ENCODE measurements at places on chromosomes 3 and 15. TPM values are rescaled to one million over a fixed set of nuclear protein-coding genes. Genes with fewer than 3 reads are reported as not detected.
A peak's percentile ranks its signal among the peaks of the same experiment; 100 is the strongest.

DNA sequence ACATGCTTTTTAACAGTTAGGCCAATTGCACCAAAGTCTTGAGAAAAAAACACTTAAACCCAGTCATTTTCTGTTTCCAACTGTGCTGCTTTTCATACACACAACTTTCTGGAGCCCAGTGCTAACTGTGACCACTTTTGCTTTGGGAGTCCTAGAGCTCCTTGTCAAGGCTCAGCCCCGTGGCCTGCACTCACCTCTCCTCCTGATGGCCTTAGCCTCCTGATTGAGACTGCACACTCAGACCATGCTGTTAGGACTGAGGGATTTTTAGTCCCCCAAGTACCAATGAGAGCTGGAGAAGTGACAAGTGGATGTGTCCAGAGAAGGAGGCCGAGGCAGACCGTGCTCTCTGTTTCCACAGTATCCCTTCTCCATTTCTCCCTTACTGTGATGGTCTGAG, 15.2 kb upstream of the RARRES1 start:
- H3K4me3 ChIP-seq: no peak overlapping the region
- H3K27me3 ChIP-seq: no peaks in the 10 kb centered on the region
- no peak for DNase-seq
- H3K4me1 ChIP-seq: no peaks in the 10 kb centered on the region
- H3K27ac ChIP-seq: no peak overlapping the region

- no peak overlapping the region for H3K4me3 ChIP-seq
- no peak for DNase-seq
- H3K27me3 ChIP-seq: no peaks in the 10 kb centered on the region
- no peaks in the 10 kb centered on the region for H3K4me1 ChIP-seq
Observed at GRCh38 chr15:75227663-75228280, 26.1 kb downstream of the C15orf39 start.

DNA sequence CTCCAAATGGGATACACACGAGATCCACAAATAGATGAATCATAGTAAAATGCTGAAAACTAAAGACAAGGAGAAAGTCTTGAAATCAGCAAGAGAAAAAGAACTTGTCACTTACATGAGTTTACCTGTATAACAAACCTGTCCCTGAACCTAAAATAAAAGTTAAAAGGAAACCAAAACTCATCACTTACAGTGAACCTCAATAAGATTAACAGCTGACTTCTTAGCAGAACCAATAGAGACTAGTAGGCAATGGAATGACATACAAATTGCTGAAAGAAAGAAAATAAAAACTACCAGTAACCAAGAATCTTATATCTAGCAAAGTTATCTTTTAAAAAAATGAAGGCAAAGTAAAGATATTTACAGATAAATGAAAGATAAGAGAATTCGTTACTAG, 27.4 kb downstream of the SEC22A start:
- H3K27ac ChIP-seq: no peak overlapping the region
- DNase-seq: no peak
- no peaks in the 10 kb centered on the region for H3K27me3 ChIP-seq
- H3K36me3 ChIP-seq: no peaks in the 10 kb centered on the region
- H3K4me3 ChIP-seq: no peak overlapping the region

- no peaks in the 10 kb centered on the region for H3K27me3 ChIP-seq
- H3K36me3 ChIP-seq: no peaks in the 10 kb centered on the region
- no peak overlapping the region for H3K27ac ChIP-seq
- peak; percentile 34 for DNase-seq
- no peak overlapping the region for H3K4me3 ChIP-seq
Observed at GRCh38 chr3:147361454-147362420, 44.6 kb downstream of the ZIC4 start.

DNA sequence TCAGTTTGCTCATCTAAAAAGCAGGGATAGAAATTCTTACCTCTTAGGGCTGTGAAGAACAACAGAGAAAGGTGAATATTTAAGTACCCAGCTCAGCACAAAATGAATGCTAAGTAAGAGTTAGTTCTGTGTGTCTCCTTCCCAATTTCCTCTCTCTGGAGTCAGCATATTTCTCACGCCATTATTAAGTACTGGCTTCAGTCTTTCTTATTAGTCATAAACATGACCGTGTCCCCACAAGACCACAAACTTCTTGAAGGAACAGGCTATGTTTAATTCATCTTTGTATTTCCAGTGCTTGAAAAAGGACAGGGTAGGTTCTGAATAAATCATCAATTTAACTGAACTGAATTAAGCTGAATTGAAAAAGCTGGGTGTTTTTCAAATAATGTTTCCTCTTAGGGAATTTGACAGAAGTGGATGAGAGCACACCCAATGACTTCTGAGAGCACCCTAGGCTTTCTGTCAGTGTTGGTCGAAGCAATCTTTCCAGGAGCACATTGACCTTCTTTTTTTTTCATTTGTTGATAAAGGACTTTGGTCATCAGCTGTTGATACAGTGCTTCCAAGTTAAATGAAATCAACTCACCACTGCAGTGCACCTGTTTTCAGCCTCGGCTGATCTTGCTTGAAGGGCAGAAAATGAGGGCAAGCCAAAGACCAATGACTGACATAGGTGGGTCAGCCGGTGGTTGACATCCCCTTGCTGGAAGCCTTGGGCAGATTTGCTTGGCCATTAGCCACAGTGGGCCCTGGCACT, 324.6 kb downstream of the MFSD1 start:
- H3K27me3 ChIP-seq: no peaks in the 10 kb centered on the region
- DNase-seq: no peak

Gene ZBTB47
- 6.3 TPM for total RNA-seq

Gene SERPINI2
- 0.27 TPM for total RNA-seq

Gene SAXO2
- 5.7 TPM for total RNA-seq

Gene ACTRT3
- 1.2 TPM for total RNA-seq
